Nucleus accumbens (tissue), 56 donors: ENCODE measurements at places on chromosomes 13 and 19.
A peak's percentile ranks its signal among the peaks of the same experiment; 100 is the strongest.

- no peak for DNase-seq
These were observed 40.0 kb downstream of the C13orf46 start for GRCh38 chr13:113933901-113934300.

DNA sequence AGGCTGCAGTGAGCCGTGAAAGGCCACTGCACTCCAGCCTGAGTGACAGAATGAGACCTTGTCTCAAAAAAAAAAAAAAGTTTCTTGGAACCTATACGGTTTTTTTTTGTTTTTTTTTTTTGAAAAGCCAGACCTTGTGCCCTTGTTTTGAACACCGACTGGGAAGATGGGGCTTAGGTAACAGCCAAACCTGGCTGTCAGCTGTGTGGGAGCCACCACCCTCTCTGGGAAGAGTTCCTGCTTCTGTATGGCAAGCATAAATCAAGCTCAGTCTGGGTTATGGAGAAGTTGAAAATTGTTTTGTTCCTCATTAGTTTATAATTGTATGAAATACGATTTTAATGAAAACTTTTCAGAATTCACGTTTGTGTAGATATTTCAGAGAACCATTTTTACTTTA is 39.5 kb downstream of the MPHOSPH8 start:
- no peak for DNase-seq

DNA sequence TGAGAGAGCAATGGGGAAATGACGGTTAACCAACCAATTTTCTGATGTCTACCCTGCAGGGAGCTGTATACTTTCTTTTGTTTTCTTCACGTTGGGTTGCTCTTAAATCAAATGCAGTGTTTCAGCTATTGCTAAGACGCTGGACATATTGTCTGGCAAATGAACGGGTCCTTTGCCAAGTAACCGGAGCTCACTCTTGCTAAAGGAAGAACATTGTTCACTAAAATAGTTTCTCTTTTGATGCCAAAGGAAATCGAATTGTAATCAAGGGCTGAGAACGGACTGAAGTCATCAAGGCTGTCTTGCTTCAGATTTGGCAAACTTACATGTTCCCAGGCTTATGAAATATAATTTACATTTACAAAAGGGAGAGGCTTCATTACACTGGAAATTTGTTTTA is 142.3 kb upstream of the ARGLU1 start:
- DNase-seq, result no peak

DNA sequence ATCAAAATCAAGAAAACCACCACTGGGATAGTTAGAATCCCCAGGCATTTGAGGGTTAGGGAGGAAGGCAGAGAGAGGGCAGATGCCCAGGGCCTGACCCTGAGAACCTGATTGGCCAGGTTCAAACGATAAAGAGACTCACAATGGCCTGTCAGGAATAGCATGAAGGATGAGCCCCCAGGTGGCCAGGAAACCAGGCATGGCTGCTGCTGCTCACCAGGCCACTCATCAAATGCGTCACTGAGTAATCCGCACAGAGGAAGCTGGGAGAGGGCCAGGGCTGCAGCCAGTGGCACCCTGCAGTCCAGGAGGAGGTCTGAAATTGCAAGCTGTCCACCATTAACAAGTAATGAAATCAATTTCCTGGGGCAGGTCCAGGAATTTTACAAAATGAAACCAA is 111.3 kb downstream of the KATNAL1 start:
- DNase-seq, result no peak

DNA sequence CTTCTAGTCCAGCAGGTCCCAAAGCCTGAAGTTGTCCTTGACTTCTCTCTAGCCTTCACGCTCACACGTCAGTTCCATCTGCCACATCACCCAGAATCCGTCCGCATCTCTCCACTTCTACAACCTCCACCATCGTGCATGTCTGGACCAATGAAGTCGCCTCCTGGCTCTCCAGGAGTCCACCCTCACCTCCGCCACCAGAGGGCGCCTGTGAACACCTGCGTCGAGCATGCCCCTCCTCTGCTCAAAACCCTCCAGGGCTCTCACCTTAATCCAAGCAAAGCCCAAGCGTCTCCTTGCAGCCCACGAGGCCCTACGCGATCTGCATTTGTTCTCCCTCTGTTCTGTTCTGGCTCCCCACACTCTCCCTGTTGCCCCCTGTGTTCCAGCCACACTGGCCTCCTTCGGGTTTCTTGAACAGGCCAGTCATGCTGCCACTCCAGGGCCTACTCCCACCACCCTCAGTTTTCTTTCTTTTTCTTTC is 3.7 kb downstream of the USHBP1 start:
- DNase-seq, result no peak

GRCh38 chr13:46983881-46984280 is 87.0 kb upstream of the HTR2A start:
- no peak for DNase-seq

- DNase-seq, result no peak
These were observed 256.5 kb downstream of the SHISA2 start for GRCh38 chr13:25795277-25795676.

GRCh38 chr19:50465986-50466705 is 10.2 kb upstream of the EMC10 start:
- no peak for DNase-seq

- no peak for DNase-seq
These were observed 3.4 kb downstream of the MBNL2 start for GRCh38 chr13:97225533-97225932.

GRCh38 chr19:29098863-29099481 is 114.0 kb downstream of the UQCRFS1 start:
- no peak for DNase-seq

DNA sequence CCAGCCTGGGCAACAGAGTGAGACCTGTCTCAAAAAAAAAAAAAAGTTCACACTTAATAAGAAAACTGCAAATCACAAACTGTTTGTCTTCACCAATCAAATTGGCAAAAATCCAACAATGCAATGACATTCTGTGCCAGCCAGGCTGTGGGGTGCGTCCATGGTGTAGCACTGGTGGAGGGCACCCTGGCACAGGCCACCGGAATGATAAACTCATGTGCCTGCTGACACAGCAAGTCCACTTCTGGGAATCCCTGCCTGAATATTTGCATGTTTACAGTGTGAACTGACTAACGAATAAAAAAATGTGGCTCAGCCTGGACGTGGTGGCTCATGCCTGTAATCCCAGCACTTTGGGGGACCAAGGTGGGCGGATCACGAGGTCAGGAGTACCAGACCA is 1.6 kb upstream of the LRRC25 start:
- DNase-seq, result no peak

- DNase-seq, result no peak
These were observed 37.0 kb downstream of the IRS2 start for GRCh38 chr13:109749365-109749764.

- peak; percentile 40 for DNase-seq
These were observed at the start of gene ZNF382 for GRCh38 chr19:36605101-36605876. Gene ZNF382, plus strand, starts transcription at chr19:36605313. Its CDS starts 4,602 bp downstream, at chr19:36609915.

DNA sequence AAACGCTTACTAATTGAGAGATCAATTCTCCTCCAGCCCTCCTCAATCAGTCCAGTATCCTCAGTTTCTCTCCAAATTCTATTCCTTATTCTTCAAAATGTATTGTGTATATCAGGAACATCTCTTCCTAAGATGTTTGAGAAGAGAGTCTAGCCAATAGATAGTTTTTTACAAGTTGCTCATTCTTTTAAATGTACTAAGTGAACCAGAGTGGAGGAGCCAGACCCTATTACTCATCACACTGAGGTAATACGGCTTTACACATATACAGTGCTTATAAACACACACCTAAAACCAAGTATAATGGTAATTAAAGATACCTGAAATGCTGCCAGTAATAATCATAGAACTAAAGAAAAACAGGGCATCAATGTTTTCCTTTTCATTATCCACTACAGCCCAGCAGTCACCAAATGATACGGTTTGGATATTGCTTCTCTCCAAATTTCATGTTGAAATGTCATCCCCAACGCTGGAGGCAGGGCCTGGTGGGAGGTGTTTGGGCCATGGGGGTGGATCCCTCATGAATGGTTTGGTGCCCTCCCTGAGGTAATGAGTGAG is 45.2 kb upstream of the HMGB1 start:
- DNase-seq, result no peak

DNA sequence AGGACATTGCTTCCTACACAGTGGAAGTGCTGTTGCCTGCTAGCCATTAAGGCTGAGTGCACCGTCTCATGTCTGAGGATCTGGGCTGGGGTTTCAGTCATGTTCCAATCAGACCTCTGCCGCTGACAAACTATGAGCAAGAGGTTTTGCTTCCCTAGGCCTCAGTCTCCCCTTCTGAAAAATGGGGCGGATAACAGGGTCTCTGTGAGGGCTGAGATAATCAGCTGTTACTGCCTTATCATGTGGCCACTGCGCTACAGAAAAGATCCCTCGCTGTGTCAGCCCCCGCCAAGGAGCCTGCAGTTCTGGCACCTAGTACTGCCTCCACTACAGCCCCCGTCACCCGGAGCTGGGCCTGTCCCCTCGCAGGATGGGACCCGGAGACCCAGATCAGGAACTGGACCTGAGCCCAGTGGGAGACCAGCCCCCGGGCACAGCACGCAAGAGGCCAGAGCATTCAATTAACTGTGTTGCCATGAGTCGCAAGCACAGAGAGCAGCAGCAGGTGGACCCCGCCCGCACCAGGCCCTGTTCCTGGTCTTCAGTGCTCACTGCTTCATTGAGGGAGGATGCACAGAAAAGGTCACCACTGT is 3.0 kb upstream of the PNKP start:
- DNase-seq, result no peak

DNA sequence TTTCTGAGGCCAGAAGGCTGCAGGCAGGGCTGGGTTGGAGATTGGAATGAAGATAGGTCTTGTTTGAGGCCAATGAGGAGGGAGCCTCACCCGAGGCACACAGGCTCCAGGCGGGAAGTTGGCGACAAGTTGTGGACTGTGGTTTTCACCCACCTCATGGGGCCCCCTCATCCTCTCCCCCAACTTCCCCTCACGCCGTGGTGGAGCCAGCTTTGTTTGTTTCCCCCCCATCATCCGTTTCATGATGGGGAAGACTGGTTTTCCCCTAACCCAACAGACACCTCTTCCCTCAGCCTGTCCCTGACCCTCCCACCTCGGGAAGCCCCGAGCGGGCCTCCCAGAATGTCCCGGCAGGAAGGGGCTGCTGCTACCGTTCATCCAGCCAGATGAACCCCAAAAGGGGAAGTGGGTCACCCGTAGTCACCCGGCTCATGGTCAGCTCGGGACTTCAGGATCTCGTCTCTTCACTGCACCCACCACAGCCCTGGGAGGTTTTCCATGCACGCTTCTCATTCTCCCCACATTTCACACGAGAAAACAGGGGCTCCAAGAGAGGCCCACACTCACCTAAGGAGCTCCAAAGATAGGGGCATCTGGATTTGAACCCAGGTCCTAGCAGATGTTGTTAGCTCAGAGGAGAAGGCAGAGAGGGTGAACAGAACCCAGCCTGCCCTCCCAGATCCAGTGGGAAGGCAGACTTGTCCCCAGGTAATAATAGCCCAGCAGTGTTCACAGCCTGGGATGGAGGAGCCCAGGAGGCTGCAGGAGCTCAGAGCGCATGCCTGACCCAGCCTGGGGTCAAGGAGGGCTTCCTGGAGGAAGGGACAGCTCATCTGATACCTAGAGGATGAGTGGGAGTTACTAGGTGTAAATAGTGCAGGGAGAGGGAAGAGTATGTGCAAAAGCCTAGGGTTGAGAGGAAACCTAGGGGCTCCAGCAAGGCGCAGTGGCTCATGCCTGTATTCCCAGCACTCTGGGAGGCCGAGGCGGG is 23.5 kb downstream of the CEACAM16 start:
- DNase-seq, result peak; percentile 6

- no peak for DNase-seq
These were observed 30.0 kb downstream of the DCLK1 start for GRCh38 chr13:36101157-36101556.

GRCh38 chr13:36382030-36382429 is 35.8 kb upstream of the SPART start:
- no peak for DNase-seq

GRCh38 chr13:23754506-23754905 is 134.7 kb downstream of the MIPEP start:
- DNase-seq, result no peak

- no peak for DNase-seq
These were observed 19.1 kb downstream of the WTIP start for GRCh38 chr19:34500656-34501120.

DNA sequence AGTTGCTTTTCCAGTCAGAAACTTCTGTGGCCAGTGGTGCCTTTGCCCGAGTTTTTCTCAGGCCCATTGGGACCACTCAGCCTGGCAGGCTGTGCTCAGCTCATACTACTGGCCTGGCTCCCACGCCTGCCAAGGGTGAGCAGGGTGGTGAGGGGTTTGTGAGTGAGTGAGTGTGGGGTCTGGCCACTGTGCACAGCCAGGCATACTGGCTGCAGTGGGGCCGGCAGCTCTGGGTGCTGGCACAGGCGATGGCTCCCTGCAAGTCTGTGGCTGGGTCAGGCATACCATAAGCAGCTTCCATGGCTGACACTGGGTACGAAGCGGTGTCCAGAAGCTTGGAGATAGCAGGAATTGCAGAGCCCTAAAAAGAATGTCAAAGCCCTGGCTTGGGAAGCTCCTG is 161.0 kb downstream of the SLITRK6 start:
- DNase-seq, result no peak

- no peak for DNase-seq
These were observed 114.5 kb downstream of the RXFP2 start for GRCh38 chr13:31853643-31854326.

DNA sequence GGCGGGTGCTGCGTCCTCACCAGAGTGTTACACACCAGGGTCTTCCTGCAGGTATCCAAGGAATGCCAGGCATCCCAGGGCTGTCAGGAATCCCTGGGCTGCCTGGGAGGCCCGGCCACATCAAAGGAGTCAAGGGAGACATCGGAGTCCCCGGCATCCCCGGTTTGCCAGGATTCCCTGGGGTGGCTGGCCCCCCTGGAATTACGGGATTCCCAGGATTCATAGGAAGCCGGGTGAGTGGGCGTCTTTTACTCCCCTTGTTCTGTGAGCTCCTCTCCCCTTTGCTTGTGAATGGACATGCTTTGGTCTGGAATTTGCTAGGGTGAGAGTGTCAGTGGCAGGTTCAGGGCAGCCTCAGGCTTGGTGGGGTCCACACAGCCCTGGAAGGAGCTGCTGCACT is 75.9 kb downstream of the RAB20 start:
- no peak for DNase-seq

GRCh38 chr13:96072392-96072791 is 17.5 kb upstream of the HS6ST3 start:
- no peak for DNase-seq
